ENCODE measurements at places on chromosomes 4 and X.
A peak's percentile ranks its signal among the peaks of the same experiment; 100 is the strongest.

- DNase-seq, result no peak
Measured at GRCh38 chrX:118510111-118510510, 14.5 kb downstream of the DOCK11 start.

- no peak for DNase-seq
Measured at GRCh38 chrX:78643096-78643495, 16.0 kb downstream of the RTL3 start.

GRCh38 chr4:71711985-71712348, 71.9 kb downstream of the GC start:
- DNase-seq, result no peak

DNA sequence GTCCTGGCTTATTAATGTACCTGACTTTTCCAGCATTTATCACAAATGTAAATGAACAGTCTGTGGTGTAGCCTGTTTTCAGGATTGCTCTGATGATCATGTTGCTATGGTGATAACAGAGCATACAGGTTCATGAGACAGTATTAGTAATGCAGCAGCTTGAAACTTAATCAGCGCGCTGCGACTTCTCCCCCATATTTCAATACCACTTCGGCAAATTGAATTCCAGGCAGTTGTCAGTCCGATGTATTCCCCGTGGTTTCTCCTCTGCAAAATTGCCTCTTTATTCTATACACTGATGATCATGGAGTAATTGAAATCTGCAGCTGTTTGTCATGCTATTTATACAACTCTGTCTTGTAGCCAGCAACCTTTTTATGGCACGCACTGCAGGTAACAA, 239.3 kb downstream of the C4orf33 start:
- no peak for DNase-seq

DNA sequence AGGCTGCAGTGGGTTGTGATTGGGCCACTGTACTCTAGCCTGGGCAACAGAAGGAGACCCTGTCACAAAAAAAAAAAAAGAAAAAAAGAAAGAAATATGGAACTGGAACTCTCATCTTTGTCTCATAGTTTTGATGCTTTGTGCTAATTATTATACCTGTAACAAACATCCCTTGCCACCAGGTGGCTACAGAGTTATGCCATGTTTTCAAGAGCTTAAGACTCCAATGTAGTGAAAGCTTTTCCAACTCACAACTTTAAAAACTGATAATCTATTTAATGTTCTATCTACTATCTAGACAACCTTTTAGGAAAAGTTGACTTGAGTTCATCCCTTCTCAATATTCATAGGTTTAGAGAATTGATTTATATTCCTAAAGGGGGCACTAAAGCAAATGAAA, 42.4 kb downstream of the HTR2C start:
- no peak for DNase-seq

DNA sequence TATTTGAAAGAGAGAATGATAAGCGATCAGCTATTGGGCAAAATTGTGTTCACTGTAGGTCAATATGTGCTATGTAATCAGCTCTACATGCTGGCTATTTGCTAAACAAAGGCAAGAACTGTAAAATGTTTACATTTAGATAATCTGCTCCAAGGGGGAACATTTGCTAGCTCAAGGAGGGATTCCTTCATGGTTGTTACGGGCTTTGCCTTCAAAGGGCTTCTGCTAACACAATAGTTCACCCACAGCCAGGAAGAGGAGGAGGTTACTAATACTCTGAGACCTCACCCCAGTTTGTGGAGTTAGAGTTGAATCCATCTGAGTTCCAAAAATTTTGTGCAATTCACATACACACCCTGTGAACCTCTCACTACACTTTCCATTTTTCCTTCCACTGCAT, 107.6 kb upstream of the BMP3 start:
- no peak for DNase-seq

- no peak for DNase-seq
Measured at GRCh38 chr4:45692131-45692735, 431.6 kb downstream of the GABRG1 start.

- no peak for DNase-seq
Measured at GRCh38 chrX:135346975-135347374, 37.7 kb downstream of the ETDC start.

GRCh38 chrX:139204898-139205667, 325.5 kb upstream of the F9 start:
- DNase-seq, result peak; percentile 24

DNA sequence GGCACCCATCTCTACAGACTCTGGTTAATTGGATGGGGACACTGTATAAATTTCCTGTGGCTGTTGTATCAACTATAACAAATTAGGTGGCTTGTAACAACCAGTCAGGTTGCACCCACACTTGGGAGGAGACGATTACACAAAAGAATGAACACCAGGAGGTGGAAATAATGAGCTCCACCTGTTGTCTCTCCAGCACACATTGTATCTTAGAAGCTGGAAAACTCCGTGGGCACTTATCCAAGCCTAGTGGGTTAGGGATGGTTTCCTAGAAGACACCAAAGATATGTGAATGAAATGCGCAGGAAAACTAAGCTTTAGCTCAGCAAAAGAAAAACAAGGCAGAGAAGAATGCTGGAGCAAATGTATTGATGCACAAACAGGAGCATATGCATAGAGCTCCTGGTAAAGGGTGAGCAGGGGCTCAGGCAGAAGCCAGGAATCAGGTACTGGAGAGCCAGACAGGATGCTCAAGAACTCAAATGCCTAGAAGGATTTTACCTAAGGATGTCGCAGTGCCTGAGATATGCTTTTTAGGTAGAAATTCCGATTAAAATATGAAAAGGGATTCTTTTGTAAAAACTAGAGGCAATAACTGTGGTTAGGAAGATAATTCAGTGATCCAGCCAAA, 111.7 kb downstream of the GALNTL6 start:
- DNase-seq, result no peak

DNA sequence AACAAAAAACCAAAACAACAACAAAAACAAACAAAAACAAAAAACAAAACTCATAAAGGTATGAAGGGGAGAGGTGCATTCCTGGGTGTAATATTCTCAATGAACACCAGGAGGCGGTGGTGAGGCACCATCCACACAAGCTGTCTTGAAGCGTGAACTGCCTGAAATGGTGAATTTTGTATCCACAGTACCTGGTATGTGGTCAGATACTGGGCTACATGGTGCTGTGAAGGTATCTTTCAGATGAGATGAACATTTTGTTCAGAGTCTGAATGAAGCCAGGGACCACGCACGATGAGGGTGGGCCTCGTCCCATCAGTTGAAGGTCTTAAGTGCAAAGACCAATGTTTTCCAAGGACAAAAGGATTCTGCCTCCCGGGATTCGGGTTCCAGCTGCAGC, 58.5 kb downstream of the ASMT start:
- peak; percentile 30 for DNase-seq

DNA sequence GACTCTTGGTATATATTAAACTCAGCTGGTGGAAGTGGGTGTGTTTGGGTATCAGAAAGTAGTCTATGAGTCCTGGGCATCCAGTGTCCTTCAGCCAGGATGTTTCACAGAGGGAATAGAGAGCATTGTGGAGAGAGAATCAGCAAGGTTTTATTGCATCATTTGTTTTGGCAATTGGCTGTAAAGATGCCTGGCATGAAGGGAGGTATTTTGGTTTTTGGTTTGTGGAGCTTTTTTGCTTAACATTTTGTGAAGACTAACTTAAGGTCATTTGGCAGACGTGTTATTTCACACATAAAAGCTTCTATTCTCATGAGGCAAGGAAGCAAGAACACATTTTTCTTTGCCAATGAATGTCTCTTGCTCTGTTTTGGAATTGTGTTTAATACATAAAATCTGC, 71.1 kb downstream of the DCLK2 start:
- DNase-seq, result no peak

Data from colonic mucosa (tissue), 4 donors.